Osteoblast (primary cell): ENCODE measurements at places on chromosomes 1 and 21. TPM values are rescaled to one million over a fixed set of nuclear protein-coding genes. Genes with fewer than 3 reads are reported as not detected.
A peak's percentile ranks its signal among the peaks of the same experiment; 100 is the strongest.

Gene HHAT
- 5.1 and 7.4 TPM in 2 replicates for total RNA-seq

DNA sequence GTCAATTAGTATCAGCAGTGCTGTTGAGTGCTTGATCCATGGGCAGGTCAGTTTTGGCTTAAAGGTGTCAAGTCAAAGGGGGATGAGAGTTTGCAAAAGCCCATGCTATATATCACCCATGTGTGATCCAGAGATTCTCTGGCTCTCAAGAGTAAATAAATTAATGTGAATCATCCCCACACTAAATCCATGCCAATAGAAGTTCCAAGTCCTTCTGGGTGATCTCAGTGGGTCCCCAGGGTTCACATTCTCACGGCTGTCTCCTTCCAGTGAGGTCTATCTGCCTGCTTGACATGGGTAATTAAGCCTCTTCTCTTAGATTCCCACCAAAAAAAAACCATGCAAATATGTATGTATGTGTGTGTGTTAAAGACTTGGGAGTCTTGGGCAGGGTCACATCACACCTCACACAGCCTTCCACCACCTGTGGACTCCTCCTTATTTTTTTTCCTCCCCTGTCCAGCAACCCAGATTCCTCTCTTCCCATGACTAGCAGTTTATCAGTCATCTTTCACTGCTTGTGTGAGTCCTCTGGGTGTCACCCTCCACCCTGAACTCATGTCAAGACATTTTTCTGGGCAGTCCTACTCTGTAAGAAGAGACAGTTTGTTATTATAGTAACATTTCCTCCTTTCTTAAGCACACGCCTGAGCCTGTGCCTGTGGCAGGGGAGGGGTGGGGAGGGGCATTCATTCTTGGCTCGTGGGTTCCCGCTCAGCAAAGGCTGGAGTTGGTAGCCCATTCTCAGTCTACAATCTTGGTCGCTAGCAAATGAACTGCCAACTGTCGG, 14.3 kb upstream of the S100A11 start:
- DNase-seq, result no peak

DNA sequence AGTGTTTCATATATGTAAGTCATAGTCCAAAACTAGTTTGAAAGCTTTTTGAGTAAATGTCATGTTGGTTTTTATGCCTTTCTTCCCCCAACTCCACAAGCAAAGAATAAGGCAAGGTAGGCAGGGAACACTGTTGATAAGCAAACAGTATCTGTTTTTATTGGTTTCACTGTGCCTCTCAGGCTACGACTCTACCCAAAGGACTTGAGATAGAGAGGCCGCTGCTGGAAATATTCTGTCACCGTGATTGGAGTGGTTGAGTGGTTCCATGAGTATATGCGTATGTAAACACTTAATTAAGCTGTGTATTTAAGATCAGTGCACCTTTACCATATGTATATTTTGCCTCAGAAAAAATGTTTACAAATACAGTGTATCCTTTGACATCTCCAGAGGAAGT, 138.1 kb upstream of the KIF26B start:
- DNase-seq, result no peak

- no peak for DNase-seq
Observed at GRCh38 chr1:41097105-41097504, 75.6 kb upstream of the SLFNL1 start.

DNA sequence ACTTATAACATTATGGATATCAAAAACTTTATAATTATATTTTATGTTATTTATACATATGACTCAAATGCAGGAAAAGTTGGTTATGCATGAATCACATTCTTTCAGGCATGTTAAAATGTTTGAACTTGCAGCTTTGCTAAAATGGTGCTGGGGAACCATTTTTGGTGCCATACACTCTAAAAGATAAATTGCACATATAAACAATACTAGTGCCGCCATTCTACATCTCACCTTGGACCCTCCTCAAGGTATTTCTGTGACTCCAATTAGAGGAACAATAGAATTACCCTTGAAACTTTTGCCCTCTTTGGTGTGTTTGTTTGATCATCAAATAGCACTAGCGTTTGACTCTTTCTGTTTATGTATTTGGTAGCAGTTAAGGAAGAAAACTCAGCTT, 997 bp downstream of the PRKACB start:
- no peak for DNase-seq

- no peak for DNase-seq
Observed at GRCh38 chr1:2931724-2932401, 89.4 kb upstream of the ACTRT2 start.

GRCh38 chr1:184494929-184495328, 108.1 kb downstream of the C1orf21 start:
- no peak for DNase-seq

DNA sequence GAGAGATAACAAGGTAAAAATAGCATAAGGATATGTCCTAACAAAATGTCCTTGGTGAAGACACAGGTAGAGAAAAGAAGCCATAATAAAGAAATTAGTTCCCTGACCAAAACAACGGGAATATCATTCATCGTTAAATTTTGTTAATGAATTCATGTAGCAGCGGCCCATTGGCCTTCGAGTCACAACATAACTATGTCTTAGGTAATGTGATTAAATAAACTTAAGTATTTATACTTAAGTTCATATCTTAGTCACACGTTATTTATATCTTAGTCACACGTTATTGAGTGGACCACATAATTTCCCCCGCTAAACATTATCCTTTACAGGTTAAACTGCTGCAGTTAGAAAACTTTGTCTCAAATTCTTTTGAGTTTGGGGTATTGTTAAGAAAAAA, 1.2 kb downstream of the NEXN start:
- DNase-seq, result peak; percentile 82

DNA sequence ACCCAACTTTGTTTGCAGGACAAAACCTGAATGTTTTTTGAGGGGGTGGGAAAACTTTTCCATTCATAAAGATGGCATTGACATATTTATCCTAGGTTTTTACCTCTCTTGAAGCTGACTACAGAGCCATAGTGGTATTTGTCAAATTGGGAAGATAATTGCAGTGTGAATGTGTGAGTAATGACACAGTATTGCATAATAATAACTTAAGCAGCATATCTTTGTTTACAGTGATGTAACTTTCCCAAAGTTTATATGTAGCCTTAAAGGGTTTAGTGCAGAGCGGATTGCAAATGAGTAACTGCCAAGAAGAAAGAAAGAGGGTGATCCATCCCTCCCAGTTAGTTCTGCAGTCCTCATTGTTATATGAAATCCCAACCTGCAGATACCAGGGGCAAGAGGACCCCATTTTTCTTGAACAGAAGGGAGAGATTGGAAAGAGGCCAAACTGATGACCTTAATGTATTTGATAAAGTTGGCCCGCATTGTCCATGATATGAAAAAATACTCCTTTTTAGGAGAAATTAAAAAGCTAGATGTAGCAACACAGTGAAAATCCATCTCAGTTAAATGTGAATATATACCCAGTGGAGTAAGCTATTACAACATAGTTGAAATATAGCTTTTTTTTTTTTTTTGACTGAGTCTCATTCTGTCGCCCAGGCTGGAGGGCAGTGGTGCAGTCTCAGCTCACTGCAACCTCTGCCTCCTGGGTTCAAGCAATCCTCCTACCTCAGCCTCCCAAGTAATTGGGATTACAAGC, 23.7 kb upstream of the NFIA start:
- peak; percentile 44 for DNase-seq

GRCh38 chr1:19087737-19088594, 122.1 kb downstream of the UBR4 start:
- no peak for DNase-seq

- DNase-seq, result no peak
Observed at GRCh38 chr1:80994934-80995333, 805.8 kb upstream of the ADGRL2 start.

GRCh38 chr1:216815260-216816131, 92.3 kb upstream of the ESRRG start:
- no peak for DNase-seq

Gene CDK18
- 0.29 and 0.72 TPM in 2 replicates for total RNA-seq

Gene SH3BGR
- 1.4 and 2.1 TPM in 2 replicates for total RNA-seq

Gene ANKRD34A
- total RNA-seq, result 0.59 and 1.1 TPM in 2 replicates

DNA sequence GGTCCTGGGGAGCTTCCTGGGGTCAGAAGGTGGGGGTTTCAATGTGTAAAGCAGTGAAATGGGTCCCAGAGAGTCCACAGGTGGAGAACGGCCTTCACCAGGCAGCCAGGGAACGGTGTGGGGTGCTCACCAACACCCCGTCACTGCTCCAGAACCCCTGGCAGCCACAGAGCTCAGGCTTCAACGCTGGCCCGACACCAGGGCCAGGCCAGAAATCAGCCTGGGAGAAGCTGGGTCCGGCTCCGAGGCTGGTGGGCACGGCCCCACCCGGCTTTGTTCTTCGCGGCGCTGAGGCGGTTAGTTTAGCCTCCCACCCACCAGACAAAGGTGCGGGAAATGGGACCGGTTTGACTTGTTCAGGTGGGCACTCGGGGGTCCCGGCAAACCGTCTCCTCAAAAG, 24.8 kb upstream of the C1orf159 start:
- DNase-seq, result no peak

Gene VHLL
- not detected in 2 replicates for total RNA-seq

Gene CHI3L1
- total RNA-seq, result 273 and 932 TPM in 2 replicates

- peak; percentile 85 for DNase-seq
Observed at GRCh38 chr1:85628791-85629531, 48.4 kb downstream of the CCN1 start.

Gene CHD5
- total RNA-seq, result under 0.01 TPM in 1 of 2 replicates, not detected in the other

DNA sequence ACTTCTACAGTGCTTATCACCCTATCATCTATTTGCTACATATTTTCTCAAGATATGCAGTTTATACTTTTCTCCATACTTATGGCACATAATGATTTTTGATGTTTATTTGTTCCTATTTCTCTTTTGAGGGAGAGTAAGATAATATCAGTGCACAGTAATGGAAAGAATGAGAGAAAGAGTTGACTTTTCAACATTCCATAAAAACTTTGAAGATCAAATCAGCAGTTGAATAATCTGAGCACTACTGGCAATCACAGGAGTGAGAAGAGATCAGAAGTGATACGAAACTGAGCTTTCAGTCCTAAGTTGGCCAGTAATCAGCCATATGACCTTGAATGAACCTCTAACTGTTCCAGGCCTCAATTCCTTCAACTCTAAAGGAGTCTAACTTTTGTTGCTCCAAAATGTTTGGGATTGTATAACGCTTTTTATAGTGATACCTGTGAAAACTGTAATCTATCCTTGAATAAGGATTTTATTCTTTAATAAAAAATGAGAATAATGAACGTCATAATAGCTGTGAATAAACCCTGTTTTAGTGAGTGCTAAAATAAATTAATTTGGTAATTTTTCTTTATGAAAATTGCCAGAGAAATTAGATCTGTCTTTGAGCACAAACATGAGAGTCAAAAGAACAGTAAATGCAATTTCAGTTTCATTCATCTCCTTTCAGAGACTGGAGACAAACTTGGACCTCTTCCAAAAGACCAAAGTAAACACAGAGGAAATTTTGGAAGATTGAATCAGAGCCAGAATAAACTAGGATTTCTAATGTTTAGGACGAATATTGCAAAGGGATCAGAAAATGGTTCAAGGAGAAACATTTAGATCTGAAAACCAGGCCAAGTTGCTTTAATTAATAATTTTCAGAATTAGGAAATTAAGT, 309.9 kb downstream of the ADGRL2 start:
- no peak for DNase-seq

- DNase-seq, result no peak
Observed at GRCh38 chr1:41495210-41495948, 10.9 kb upstream of the EDN2 start.

- no peak for DNase-seq
Observed at GRCh38 chr1:202333861-202334260, 7.9 kb downstream of the UBE2T start.

DNA sequence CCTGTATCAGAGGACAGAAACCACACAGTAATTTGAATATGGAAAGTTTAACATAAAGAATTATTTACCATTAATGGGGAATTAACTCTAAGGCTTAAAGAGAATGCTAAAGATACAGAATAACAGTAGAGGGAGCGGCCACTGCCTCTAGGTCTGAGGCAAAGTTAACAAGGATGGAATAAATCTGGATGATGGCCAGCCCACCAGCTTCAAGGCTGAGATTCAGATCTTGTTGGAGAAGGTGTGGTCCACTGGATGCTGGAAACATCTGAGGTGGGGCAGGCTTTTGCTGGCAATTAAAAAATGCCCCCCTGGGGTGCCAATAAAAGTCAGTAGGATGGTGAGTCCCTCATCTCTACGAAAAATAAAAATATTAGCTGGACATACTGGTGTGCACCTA, 29.4 kb downstream of the ZMYM4 start:
- DNase-seq, result no peak

- no peak for DNase-seq
Observed at GRCh38 chr1:226332947-226333346, 24.0 kb upstream of the LIN9 start.

DNA sequence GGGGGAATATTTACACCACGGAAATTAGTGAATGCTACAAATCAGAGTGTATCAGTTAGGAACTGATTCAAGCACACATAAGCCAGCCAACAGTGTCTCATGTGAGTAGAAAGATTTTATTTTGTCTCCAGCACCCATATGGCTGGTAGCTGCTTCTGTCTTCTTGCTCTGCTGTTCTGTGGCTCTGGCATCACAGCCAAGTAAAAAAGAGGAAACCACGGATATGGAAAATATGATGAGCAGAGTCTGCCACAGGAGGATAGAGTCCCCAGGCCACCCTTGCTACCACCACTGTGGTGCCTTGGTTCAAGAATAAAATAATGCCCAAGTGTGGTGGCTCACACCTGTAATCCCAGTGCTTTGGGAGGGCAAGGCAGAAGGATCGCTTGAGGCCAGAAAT, 53.6 kb upstream of the SPOCD1 start:
- no peak for DNase-seq
